ENCODE measurements at places on chromosomes 5 and 9.

- DNase-seq, result no peak
Observed at GRCh38 chr5:172603251-172603806, 37.7 kb upstream of the NEURL1B start.

DNA sequence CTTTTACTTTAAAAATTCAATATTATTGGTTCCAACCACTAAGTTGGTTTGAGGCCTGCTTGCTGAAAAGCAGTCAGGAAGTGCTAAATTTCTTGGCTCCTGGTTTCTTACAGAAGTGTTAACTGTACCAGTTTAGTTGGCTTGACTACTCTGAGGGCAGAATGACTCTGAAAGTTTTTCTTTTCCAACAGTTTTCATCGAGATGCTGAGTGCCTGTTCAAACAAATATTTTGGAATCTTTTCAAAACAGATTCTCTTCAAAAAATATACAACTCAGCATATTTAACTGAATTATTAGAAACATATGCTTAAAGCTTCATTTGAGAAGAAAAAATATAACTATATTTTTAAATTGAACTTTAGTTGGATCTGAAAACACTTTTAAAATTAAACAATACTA is 37.0 kb downstream of the SLC38A9 start:
- no peak for DNase-seq

DNA sequence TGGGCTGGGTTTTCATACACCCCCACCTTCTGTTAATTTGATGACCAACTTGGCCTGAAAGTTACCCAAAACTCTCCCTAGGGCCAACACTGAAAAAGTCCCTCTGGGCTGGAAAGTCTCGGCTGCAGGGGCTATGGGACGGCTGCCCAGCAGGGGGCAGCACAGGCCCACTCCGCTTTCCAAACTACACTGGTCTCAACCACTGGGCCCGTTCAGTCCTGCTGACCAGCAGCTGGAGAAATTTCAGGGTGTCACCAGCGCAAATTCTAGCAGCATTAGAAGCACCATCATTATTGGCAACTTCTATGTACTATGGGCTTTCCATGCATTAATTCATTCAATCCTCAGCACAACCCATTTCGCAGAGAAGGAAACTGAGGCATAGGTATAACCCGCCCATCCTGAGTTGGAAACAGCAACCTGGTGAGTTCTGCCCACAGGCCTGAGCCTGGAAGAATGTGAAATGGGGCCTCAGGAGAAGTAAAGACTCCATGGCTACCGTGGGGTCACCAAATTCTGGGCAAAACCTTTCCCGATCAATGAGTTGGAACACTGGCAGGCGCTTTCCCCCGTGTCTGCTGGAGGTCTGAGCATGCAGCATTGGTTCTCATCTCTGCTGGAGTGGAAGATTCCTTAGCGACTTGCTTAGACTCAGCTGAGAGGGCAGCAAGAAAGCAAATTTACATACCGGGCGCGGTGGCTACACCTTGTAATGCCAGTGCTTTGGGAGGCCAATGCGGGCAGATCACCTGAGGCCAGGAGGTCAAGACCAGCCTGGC is 9.7 kb downstream of the ORM2 start:
- DNase-seq, result peak; percentile 77

DNA sequence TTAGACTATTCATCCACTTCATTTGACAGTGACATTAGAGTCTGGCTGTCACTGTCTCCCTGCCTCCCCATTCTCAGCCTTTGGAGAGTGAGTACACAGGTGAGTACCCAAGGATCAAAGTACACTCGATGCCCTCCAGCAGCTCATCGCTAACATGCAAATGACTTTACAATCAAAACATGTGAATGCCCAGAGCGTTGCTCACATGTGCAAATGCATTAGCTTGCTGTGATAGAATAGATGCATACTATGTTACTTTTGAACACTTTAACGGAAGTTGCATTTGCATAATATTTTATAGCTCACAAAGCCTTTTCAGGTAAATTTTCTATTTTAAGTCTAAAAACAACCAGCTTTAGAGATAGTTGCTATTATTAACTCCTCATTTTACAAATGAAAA is 107.6 kb downstream of the SYK start:
- DNase-seq, result no peak

GRCh38 chr9:73216100-73216499 is 64.4 kb downstream of the ANXA1 start:
- DNase-seq, result no peak

DNA sequence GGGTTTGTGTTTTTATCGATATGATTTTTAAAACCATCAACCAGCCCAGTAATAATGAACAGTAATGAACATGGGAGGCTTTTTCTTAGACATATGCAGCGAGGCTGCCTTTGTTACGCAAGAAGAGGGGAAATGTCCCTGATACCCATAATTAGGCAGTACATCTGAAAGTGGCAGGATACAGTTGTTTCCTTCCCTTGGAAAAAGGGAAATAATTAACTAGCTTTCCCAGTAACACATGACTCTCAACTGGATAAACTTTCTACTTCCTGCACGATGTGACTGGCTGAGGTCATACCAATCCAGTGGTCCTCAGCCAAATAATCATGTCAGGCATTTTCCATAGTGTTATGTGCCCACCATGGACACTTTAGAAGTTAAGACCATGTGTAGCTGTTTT is 431.6 kb upstream of the C9orf72 start:
- no peak for DNase-seq
